Substantia nigra (tissue), 51 donors: ENCODE measurements at places on chromosomes 13 and 19.

GRCh38 chr13:110340812-110341444 is 33.8 kb downstream of the COL4A2 start:
- DNase-seq: no peak

- DNase-seq: no peak
These were observed 591 bp downstream of the ZNF823 start for GRCh38 chr19:11737964-11738745.

- no peak for DNase-seq
These were observed 216.6 kb upstream of the SLC10A2 start for GRCh38 chr13:103282571-103283450.

GRCh38 chr19:57905258-57905657 is 11.1 kb downstream of the ZNF417 start:
- DNase-seq: no peak

- peak; percentile 42 for DNase-seq
These were observed at the start of gene SERP2 for GRCh38 chr13:44373601-44374347. Gene SERP2 (plus strand): TSS chr13:44373824. CDS start chr13:44374026, 202 bp downstream.

DNA sequence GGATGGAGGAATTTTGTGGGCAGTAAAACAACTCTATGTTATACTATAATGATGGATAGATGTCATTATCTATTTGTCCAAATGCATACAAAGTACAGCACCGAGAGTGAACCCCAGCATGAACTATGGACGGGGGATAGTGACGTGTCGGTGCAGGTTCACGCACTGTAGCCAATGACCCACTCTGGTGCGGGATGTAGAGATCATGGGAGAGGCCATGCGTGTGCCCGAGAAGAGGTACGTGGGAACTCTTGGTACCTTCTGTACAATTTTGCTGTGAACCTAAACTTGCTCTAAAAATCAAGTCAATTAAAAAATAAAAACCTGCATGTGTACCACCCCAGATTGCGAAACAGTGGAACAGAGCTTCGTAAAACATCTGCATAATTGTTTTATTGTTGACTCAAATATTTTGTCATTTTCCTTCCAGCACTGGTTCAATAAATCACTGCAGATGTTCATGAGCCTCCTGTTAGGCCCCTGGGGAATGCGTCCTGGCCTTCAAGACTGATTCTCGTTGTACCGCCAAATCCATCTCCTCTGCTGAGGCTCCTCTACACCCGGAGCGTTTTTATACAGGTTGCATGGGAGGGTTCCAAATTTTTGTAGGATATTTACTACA is 30.9 kb downstream of the COL4A1 start:
- no peak for DNase-seq

DNA sequence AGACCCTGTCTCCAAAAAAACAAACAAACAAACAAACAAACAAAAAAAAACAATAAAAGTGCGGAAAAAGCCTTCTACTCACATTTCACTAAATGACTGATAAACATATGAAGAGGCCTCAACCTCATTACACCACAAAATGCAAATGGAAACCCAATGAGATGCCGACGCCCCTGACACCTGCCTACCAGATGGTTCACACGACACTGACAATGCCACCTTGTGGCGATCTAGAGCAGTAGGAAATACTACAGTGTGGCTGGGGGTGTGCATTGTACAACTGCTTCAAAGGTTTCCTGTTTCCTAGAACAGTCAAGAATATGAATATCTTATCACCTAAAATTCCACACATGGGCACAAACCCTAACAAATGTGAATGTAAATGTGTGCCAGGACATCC is 14.0 kb downstream of the SCGB2B2 start:
- no peak for DNase-seq

GRCh38 chr19:31716826-31717225 is 367.6 kb upstream of the TSHZ3 start:
- no peak for DNase-seq

- DNase-seq: no peak
These were observed 73.0 kb downstream of the CYSLTR2 start for GRCh38 chr13:48726711-48727110.

DNA sequence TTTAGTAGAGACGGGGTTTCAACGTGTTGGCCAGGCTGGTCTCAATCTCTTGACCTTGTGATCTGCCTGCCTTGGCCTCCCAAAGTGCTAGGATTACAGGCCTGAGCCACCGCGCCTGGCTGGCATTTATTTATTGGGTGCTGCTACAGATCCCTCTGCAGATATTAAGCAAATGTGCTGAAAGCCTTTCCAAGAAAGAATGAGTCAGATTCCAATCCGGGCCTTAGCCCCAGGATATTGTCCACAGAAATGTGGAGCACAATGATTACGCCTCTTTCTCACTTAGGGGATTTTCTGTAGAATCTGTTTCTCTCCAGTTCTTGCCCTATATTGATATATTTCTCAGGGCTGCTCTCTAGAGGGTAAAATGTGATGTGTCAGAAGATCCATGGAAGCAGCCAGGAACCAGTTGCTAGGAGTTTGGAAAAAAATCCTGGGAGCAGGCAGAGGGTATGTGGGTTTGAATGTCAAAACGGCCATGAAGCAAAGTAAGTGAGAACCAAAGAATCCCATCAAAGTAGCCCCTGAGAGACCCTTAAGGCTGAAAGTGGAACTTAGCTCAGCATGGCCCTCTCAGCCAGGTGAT is 24.8 kb upstream of the IGFL4 start:
- no peak for DNase-seq

GRCh38 chr19:782878-783668 is 14.2 kb upstream of the PTBP1 start:
- DNase-seq: no peak

- no peak for DNase-seq
These were observed 1.1 kb upstream of the LSR start for GRCh38 chr19:35247526-35248309.

GRCh38 chr19:38329651-38330050 is 6.0 kb upstream of the CATSPERG start:
- no peak for DNase-seq

- DNase-seq: no peak
These were observed 3.1 kb downstream of the AP2S1 start for GRCh38 chr19:46847528-46847927.

- no peak for DNase-seq
These were observed 88.0 kb upstream of the FRY start for GRCh38 chr13:31943591-31943990.

DNA sequence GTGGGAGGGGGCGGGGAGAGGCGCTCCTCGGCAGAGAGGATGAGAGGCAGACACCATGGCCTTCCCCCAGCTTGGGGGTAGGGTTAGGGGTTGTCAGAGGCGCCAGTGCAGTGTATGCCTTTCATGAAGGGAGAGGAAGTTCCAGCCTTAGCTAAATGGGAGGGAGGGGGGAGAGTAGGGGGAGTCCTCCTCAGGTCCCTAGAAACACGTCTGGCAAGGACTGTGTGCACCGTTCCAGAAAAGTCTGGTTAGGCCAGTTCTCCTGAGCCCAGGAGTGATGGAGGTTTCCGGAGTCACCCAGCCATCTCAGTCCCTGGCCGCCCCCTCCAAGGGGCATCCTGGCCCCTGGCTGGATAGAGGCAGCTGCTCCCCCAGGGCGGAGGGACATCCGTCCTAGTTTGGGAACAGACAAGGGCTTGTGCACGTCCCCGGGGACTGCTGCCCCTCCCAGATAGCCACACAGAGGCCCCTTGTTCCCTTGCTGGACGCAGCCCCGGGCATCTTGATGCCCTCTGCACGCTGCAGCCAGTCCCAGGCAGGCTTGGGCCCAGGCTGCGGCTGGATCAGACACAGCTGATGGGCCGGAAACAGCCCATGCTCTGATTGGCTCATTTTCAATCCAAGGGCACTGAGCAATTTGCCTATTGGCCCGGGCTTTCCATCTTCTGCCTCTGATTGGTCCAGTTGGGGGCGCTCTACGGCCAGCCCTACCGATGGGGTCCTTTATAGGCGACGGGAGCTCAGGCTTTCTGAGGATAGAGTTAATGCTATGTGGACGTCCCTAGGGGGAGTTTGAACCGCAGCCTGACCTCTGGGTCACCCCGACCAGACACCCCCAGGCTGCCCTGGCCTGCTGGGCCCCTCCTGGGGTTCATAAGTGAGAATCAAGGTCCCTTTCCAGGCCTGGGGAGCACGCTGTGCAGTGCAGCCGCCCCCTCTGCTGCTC is 3.8 kb downstream of the S1PR2 start:
- peak; percentile 94 for DNase-seq
